ENCODE measurements at places on chromosomes 12 and 14.

DNA sequence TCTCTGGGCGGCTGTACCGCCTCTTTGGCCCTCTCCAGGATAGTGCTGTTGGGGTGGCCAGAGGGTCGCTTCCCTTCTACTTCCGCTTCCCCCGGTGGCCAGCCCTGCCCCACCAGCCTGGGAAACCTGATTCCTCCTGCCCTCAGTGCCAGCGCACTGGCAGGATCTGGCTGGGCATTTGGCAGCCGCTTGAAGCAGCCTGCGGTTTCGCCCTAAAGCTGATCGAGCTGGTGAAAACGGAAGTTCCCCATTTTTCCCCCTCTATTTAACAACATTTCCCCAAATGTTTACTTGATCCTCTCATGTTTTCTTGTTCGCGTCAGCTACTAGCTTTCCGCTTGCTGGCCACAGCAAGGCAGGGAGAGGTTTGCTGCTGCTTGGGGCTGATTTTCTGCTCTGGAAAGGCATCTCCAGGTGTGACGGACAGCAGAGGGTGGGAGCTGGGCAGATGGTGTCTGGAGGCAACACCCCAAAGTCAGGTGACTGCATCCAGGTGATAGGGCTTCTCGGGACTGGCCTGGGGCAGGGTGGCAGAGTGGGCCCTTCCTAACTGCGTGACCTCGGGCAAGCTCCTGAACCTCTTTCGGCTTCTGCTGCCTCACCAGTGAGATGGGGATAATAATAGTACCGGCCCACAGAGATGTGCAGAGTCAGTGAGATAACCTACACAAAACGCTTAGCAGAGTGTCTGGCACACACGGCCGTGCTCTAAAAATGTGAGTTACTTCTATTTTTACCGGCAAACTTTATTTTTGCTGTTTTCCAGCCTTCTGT, 53.1 kb downstream of the TSPAN9 start:
- no peak for DNase-seq

DNA sequence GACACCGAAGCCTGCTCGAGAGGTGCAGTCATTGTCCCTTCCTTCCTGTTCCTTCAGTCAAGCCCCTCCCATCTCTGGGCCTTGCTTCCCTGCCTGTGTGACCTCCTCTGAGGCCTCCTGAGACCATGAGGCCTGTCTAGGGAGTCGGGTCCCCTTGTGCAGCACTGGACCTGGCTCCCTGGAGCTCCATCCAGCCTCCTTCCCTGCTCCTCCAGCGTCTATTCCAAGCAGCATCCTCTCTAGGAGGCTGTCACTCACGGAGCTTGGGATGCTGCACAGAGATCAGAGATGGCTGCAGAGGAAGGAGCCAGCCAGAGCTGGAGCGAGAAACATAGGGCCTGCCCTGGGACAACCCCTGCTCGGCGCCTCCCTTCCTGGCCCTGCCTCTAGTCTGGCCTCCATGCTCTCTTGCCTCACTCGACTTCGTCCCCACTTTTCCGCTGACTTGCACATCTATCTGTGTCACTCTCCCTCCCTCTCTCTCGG, 142.7 kb downstream of the BCL11B start:
- no peak for DNase-seq

- no peak for DNase-seq
These were observed 61.0 kb downstream of the KIAA0586 start for GRCh38 chr14:58488550-58488949.

DNA sequence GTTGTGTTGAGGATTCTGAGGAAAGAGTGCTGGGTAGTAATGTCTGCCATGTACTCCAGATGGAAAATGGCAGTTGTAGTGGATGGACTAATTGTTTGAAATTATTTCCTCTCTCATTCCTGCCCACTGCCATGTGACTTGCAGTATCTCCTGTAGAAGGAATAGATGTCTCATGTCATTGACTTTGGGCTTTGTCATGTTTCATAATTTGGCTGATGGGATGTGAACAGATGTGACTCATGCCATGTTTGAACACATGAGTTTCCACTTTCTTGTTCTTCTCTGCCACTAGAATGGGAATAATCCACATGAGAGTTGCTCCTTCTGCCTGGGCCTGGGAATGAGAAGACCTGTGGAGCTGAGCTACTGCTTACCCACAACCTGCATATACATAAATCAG, 2.4 kb upstream of the CALCOCO1 start:
- DNase-seq, result no peak

- no peak for DNase-seq
These were observed 63.0 kb upstream of the BCL2L14 start for GRCh38 chr12:12007713-12008231.

DNA sequence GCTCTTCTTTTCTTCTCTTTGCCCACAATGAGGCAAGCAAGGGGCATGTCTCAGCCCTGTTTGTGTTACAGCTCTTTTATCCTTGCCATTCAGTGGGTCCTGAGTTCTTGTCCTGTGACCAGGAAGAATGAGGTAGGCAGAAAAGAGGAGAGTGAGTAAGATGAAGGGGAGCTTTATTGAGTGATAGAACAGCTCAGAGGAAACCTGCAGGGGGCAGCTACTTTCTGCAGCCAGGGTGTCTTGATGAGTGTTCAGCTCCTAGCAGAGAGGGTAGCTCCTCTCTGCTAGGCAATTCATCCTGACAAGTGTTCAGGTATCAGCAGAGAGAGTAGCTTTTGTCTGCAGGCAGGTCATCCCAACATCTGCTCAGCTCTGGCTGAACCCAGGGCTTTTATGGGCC, 41.0 kb downstream of the HSD17B6 start:
- DNase-seq, result no peak

- no peak for DNase-seq
These were observed 50.7 kb downstream of the SLC2A13 start for GRCh38 chr12:40055228-40055579.

- no peak for DNase-seq
These were observed 161.8 kb downstream of the PAH start for GRCh38 chr12:102755266-102755665.

DNA sequence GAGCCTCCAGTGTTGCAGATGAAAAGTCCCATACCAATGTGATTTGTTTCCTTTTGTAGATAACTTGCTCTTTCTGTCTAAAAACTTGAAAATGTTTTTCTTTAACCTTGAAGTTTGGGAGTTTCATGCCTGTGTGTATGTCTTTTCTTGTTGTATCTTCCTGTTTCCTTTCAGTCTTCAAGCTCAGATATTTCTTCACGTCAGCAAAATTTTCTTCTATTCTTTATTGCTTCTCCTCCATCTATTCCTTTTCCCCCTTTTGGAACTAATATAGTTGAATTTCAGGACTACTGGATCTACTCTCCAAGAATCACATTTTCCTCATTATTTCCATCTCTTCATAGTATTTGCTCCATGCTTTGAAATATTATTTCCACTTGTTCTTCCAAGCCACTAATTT, 23.9 kb downstream of the SOAT2 start:
- no peak for DNase-seq

- DNase-seq, result no peak
These were observed 28.5 kb downstream of the CCDC60 start for GRCh38 chr12:119363037-119363436.

DNA sequence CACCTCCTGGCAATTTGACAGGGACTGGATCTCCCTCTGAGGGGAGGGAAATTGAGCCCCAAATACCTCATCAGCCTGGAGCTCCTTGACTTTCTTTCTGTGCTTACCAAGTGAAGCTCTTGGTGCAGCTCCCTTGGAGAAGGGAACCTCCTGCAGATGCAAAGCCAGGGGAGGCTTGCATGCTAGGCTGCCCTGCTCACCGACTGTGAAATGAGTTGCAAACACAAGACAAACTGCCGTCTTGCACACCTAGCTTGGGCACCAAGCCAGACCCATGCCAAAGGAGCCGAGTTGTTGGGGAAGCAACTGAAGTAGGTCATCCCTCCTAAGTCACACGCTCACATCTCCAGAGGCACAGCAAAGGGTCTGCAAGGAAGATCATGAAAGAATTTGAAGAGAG, 95.2 kb downstream of the GTF2A1 start:
- no peak for DNase-seq

DNA sequence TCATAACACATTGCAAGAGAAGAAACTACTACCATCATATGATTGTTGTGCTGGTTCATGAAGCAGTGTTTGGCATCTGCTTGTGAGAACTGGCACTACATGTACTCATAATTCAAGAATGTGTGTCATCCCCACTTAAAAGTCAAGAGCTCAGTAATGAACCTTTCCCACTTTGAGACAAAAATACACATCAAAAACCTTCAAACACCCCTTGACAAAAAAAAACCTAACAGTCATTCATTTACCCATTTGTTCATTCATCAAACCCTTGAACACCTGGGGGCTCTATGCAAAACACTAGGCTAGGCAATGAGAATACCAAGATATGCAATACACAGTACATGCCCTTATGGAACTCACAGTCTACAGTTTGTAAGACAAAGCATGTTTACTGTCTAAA, 40.0 kb downstream of the KIF21A start:
- DNase-seq, result no peak

GRCh38 chr14:22384167-22384549, 204.9 kb downstream of the DAD1 start:
- no peak for DNase-seq

GRCh38 chr14:92005019-92005418, 34.8 kb downstream of the TRIP11 start:
- no peak for DNase-seq

DNA sequence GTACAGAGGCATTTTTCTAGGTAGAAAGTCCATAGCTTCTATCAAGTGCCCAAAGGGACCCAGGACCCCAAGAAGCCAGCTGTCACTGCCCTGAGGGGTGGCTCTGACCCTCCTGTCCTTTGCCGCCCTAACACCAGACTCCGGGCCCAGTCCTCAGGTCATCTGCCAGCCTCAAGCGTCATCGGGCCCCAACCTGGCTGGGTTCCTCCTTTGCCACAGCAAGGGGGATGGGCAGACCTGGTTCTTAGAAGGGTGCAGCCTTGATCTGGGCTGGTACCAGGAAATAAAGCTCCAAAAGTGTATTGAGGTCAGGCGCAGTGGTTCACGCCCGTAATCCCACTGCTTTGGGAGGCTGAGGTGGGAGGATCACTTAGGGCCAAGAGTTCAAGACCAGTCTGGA, 27.1 kb upstream of the FAM222A start:
- no peak for DNase-seq

DNA sequence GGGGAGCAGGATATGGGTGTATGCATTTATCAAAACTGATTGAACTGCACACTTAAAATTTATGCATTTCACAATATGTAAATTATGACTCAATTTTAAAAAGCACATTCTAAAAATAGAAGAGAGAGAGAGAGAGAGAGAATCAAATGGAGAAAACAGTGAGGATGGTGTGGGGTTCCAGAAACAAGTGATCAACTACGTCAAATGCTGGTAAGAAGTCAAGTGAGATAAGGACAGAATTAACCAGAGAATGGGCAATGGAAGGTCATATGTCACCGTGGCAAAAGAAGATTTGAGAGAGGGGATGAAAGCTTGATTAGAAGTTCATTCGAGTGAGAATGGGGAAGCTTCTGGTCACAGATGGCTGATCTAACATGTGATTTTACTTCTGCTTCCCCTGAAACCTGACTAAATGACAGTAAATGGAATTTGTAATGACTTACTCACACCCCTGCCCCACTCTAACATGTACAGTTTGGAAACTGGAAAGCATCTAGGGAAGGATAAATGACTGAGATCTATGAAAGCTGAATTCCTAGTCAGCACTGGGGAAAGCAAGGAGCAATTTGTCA, 276.5 kb upstream of the AMIGO2 start:
- DNase-seq, result no peak

- DNase-seq, result no peak
These were observed 57.7 kb downstream of the ADGRD1 start for GRCh38 chr12:131011165-131012079.

DNA sequence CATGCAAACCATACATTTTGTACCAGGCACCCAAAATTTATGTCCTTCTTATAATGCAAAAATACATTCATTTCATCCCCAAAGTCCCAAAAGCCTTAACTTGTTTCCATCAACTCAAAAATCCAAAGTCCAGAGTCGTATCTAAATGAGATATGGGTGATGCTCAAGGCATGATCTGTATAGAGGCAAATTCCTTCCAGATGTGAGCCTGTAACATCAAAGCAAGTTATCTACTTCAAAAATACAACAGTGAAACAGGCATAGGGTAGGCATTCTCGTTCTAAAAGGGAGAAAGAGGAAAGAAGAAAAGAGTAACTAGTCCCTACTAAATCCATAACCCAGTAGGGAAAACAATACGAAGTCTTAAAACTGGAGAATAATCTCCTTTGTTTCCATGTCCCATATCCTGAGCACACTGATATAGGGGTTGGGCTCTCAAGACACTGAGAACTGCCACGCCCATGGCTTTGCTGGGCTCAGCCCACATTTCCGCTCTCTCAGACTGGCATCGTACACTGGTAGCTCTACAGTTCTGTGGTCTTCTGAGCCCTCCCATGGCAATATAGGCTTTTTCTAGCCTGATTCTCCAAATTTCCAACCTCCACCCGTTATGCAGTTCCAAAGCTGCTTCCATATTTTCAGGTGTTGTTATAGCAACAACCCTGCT, 232.8 kb downstream of the TMTC2 start:
- no peak for DNase-seq

All from stimulated activated CD4-positive, alpha-beta T cell treated with anti-CD3 and anti-CD28 coated beads, TNF-alpha, amount 100 ng/mL, for 1 hour (primary cell).